ENCODE measurements at places on chromosomes 2 and 18.

DNA sequence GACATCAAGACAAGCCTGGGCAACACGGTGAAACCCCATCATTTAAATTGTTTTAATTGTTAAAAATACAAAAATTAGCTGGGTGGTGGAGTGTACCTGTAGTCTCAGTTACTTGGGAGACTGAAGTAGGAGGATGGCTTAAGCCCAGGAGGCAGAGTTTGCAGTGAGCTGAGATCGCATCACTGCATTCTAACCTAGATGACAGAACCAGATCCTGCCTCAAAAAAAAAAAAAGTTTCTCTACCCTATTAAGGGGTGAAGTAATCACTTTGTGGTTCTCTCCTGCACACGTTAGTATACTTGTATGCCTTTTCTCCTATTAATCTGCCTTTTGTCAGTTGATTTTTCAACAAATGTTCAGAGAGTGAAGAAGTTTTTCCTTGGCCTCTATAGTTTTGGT lies 18.1 kb upstream of the PUM2 start:
- no peak for DNase-seq

DNA sequence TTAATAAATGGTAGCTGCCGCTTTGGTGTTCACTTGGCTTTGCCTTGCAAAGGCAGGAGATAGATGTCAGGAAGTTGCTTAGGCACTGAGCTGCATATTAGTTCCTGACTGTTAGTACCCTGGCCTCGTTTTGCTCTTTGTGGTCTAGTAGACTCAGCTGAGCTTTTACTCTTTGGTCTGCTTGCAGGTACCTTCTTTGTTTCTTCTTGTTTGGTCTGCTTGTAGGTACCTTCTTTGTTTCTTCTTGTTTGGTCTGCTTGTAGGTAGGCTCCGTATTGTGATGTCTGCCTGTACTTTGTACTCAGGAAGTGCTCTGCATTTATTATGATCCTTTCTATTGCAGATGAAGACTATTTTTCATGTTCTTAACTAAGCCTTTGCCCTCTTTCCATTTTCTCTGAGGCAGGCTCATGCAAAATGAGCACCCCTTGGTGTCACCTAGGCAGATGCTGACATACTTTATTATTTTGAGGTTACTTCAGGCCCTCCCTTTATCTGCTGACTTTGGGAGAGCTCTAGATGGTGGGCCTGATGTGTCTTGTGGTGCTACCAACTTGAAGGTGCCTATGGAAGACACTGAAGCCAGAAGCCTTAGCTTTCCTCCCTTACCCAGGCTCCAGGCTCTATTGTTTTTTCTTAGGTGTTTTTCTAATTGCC lies 6.0 kb downstream of the RPIA start:
- DNase-seq: no peak

- peak; percentile 89 for DNase-seq
Measured at GRCh38 chr2:218569038-218569431, 396 bp downstream of the CNOT9 start.

- no peak for DNase-seq
Measured at GRCh38 chr18:37019157-37019827, 190.4 kb downstream of the KIAA1328 start.

DNA sequence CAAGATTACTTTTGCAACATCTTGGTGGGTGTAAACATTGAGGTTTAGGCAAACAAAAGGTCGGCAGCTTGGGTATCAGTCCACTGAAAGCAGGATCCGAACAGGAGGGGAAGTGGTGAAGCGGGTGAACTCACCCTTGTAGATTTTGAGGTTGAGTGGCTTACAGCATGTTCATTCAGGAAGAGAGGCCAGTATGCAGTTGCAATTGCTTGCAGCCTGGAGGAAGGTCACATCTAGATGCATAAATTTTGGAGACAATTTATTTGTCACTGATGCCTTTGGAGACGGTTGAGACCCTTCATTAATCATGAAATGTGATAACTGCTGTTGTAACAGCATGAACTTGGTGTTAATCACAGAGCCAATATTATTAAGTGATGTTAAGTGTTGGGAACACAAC lies 131.1 kb downstream of the LTBP1 start:
- no peak for DNase-seq

- DNase-seq: no peak
Measured at GRCh38 chr2:9212010-9212635, 5.5 kb downstream of the ASAP2 start.
